Cardiac septum (tissue), 1 donor: ENCODE measurements at places on chromosomes 6 and 20.

- no peak for DNase-seq
Observed at GRCh38 chr6:30840084-30840934, 44.0 kb upstream of the DDR1 start.

- no peak for DNase-seq
Observed at GRCh38 chr20:37523911-37524700, 3.1 kb downstream of the NNAT start.

GRCh38 chr20:61391185-61391584 is 139.1 kb downstream of the CDH4 start:
- DNase-seq = no peak

DNA sequence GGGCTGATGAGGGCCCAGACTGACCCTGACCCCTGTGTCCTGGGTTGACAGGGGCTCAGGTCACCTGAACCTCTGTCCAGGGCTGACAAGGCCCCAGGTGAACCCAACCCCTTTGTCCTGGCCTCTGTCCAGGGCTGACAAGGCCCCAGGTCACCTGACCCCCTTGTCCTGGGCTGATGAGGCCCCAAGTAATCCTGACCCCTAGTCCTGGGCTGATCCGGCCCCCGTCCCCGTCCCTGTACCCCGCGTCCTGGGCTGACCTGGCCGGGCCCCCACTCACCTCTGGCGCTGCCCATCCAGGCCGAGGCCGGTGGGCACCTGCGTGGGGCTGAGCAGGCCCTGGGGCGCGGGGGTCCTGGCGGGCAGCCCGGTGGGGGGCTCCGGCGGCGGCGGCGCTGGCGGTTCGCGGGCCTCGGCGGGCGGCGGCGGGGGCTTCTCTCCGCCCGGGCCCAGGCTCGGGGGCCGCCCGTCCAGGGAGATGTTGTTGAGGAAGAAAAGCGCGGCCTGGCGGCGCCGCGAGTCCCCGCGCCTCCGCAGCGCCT is 379 bp downstream of the CABLES2 start:
- DNase-seq = no peak

DNA sequence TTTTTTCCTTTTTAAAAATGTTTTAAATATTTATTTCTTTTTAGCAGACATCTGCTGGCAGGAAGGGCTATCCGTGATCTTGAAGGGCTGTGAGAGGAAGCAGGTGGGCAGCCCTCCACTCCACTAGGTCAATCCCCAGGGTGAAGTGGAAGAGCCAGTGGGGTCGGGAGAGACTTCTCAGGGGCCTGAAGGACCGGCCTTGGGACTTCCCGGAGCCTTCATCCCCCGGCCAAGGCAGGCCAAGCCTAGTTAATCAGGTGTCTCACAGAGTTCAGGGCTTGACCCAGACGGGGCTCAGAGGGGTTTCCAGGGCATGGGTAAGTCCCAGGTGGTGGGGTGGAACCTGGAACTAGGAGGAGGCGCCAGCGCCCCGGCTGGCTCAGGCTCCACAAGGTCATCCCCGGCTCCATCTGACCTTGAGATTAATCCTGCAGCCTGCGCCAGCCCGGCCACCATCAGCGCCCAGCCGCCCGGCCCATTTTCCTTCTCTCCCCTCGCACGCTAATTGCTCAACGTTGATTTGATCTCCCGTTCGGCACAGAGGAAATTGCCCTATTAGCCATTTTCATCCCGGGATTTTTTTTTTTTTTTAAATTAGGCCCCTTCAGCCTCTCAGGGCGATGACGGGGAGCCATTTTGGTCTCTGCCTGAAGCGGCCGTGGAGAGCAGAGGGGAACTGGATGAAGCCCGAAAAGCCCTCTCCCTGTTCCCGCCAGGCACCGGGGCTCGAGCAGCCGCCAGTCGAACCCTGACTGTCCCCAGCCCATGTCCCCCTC is 44.4 kb downstream of the MDFI start:
- no peak for DNase-seq

DNA sequence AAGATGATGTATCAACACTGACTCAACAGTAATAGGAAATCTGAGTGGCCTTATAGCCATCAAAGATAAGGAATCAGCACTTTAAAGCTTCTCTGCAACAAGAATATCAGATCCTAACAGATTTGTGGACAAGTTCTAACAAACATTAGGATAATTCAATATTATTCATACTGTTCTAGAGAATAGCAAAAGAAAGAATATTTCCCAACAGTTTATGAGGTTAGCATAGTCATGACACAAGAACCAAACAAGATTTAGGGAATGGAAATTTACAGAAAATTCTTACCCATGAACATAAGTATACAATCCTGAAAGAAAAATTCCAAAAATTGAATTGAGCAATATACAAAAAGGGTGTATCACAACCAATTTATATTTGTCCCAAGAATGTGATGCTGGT is 64.3 kb upstream of the BTBD3 start:
- DNase-seq = no peak

- DNase-seq = no peak
Observed at GRCh38 chr6:162109480-162110050, 618.0 kb downstream of the PRKN start.

- DNase-seq = no peak
Observed at GRCh38 chr6:97401533-97401932, 118.5 kb upstream of the MMS22L start.

GRCh38 chr6:127115084-127115655 is 3.3 kb upstream of the RSPO3 start:
- no peak for DNase-seq

DNA sequence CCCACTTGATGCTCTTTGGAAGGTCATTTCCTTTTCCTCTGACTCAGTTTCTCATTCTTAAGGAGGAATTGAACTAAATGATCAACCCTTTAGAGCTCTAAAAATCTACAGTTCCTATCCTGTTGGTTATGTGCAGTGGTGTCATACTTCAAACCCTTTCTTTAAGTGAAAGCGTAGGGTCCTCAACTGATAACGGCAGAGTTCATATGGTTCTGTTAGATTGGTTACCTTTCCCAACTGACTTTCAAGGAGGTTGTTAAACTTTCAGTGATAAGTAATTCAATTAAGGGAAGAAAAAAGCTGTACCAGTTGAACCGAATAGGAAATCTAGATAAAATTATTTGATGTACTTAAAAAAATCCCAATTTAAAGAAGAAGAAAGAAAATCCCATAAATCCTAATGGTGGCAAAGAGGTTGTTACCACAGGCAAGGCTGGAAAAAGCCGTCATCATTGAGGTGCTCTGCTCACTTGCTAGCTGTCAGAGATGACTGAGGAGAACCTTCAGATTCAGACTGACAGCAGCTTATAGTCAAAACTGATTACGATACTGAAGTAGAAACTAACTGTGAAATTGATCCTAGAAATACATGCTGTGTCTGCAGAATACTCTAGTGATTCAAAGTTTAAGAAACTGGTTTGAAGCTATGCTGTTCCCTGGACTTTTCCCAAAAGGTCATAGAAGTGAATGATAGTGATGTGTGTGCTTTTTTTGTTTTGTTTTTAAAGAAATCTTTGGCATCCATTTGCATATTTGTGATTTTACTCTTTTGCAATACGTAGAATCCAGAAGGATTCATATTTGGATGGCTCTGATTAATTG is 16.2 kb downstream of the TMEM14A start:
- no peak for DNase-seq

GRCh38 chr6:157921685-157922367 is 59.8 kb upstream of the SYNJ2 start:
- no peak for DNase-seq

DNA sequence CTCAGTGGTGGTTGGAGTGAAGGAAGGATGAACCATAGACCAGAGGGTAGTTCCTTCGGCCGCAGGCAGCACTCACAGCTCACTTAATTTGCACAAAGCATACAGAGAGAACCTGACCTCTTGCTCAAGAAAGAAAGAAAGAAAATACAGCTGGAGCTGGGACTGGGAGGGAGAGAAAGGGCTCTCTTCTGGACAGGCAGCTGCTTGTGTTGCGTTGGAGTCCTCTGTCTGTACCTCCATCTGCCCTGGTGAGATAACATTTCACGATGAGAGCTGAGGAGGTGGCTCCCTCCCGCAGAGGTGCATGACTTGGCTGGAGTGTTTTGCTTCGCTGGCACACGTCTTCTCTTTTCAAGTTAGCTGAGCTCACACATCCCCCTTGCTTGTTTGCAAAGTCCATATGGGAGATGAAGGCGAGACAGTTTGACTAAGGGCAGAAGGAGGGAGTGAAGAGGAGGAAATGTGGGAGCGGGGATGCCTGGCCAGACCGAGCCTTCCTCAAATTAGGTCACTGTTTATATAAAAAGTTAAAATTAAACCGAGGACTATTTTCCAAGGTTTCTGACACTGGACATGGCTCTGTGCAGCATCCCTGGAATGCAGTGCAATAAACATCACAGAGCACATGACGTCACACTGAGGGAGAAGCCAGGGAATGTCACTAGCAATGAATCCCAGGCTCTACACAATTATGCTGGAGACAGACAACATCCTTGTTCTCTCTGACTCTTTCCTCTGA is 359.4 kb downstream of the CD83 start:
- DNase-seq = no peak

GRCh38 chr6:97133067-97133466 is 149.9 kb downstream of the MMS22L start:
- no peak for DNase-seq
